ENCODE measurements at places on chromosomes 12 and 14. TPM values are rescaled to one million over a fixed set of nuclear protein-coding genes. Genes with fewer than 3 reads are reported as not detected.

Gene PDE3A
- 1.3 TPM for total RNA-seq

Gene SAMD15
- 0.21 TPM for total RNA-seq

Gene LALBA
- not detected for total RNA-seq

Gene TAS2R42
- not detected for total RNA-seq

Gene MIS18BP1
- total RNA-seq = 72.6 TPM

Gene HOTAIR
- total RNA-seq = not detected

Gene ARHGAP9
- total RNA-seq = 77.6 TPM

Gene KRT74
- total RNA-seq = 0.10 TPM

Gene OTUB2
- total RNA-seq = 0.10 TPM

Gene USP44
- 6.3 TPM for total RNA-seq

Gene PARPBP
- total RNA-seq = 4.0 TPM

Gene STON2
- total RNA-seq = 25.9 TPM

Gene BHLHE41
- 0.10 TPM for total RNA-seq

Gene NYNRIN
- under 0.01 TPM for total RNA-seq

Gene AICDA
- not detected for total RNA-seq

Gene CRACR2A
- 18.4 TPM for total RNA-seq

Gene MMP14
- total RNA-seq = 2.9 TPM

Gene LRRIQ1
- 0.52 TPM for total RNA-seq

Gene KRT6B
- not detected for total RNA-seq

Gene TESPA1
- 113 TPM for total RNA-seq

Gene SNW1
- 111 TPM for total RNA-seq

Gene TOMM20L
- 1.9 TPM for total RNA-seq

Gene CLEC2D
- 167 TPM for total RNA-seq

Gene RARG
- total RNA-seq = 6.6 TPM

Gene LMNTD1
- total RNA-seq = not detected

Gene IGF1
- not detected for total RNA-seq

Gene SYNJ2BP
- 7.3 TPM for total RNA-seq

Gene KLHL33
- 0.10 TPM for total RNA-seq

Gene P2RX2
- 0.10 TPM for total RNA-seq

Gene OASL
- total RNA-seq = 18.5 TPM

Gene KCNC2
- total RNA-seq = not detected

Gene CEP128
- total RNA-seq = 11.0 TPM

Gene NFATC4
- total RNA-seq = 0.10 TPM

Gene GZMB
- 54.7 TPM for total RNA-seq

Gene NRIP2
- total RNA-seq = not detected

Gene TRPV4
- total RNA-seq = 0.31 TPM

Data from mononuclear cell (primary cell).